ENCODE measurements at places on chromosomes 13 and 19.

- no peak for DNase-seq
Observed at GRCh38 chr19:19123386-19123785, 14.9 kb downstream of the TMEM161A start.

GRCh38 chr13:73872397-73872796, 261.8 kb downstream of the KLF12 start:
- DNase-seq, result no peak

DNA sequence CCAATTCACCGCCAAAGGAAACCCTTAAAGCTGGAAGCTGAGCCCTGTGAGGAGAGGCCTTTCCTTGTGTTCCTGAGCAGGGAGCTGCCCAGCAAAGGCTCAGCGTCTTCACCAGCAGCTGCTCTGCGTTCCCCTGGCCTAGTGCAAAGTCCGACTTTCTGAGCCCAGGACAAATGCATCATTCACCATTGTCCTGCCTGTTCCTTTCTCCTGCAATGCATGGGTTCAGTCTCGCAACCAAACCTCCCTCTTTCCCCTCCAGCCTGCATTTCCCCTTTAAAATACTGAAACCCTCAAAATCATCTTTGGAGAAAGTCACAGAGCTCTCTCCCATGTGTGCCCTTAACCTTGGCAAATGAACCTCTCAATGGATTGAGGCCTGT, 12.9 kb upstream of the TMEM255B start:
- DNase-seq, result no peak

- DNase-seq, result no peak
Observed at GRCh38 chr19:2491130-2491801, 15.3 kb downstream of the GADD45B start.

DNA sequence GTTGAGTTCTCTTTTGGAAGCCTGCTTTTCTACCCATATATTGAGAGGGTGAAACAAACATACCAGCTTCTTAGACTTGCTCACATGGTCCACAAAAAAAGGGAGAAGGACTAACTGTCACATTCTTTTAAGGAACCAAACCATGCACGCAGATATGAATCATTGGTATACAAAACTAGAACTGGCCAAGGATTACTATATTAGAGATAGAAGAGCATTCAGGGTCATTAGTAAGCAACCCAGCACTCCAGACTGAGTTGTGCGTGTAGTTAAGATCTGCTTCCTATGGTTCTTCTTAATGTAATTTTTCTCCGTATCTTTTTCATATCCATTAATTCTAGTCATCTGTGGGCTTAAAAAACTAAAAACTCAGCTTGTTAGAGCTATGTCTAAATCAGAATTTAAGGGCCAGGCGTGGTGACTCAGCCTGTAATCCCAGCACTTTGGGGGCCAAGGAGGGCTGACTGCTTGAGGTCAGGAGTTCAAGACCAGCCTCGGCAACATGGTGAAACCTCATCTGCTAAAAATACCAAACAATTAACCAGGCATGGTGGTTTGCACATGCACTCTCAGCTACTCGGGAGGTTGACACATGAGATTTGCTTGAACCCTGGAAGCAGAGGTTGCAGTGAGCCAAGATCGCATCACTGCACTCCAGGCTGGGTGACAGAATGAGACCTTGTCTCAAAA, 19.6 kb downstream of the ALG5 start:
- no peak for DNase-seq

- DNase-seq, result no peak
Observed at GRCh38 chr13:31930490-31930889, 101.1 kb upstream of the FRY start.

GRCh38 chr13:75790198-75790970, 154.3 kb downstream of the LMO7 start:
- no peak for DNase-seq
